Mesenteric fat pad (tissue), 1 donor: ENCODE measurements at places on chromosomes 16 and 17.
A peak's percentile ranks its signal among the peaks of the same experiment; 100 is the strongest.

DNA sequence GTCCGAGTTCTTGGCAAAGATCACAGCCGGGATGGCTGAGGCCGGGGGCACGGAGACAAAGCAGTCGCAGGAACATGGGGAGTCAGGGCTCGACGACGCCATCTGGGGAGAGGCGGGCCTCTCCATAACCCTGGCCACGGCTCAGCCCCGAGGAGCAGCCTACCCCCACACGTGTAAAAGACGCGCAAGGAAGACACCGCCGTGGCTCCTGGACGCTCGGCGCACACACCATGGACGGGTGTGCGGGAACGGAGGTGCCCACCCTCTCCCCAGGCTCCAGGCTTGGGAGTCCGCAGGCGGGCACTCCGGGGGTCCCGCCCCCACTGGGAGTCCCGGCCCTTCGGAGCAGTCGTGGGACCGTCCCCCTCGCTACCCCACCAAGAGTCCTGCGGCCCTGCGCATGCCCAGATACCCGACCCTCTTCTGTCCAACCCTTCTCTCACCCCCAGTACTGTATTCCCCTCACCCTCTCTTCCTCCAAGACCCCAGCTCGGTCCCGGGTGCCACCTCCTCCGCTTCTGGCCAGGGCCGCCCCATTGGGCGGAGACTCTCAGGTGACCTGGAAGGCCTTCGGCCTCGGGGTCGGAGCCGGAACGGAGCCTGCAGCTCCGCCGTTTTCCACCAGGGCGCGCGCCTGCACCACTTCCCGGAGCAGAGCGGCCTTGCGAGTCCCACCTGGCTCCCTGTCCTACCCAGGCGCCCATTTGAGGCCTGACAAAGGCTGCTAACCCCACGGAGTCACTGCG lies at the start of gene SCRN2:
Gene SCRN2 (minus strand): TSS at position 532 of the 746 bp plus-strand sequence. CDS start 430 bp downstream, at position 102.
- DNase-seq, result peak; percentile 97

DNA sequence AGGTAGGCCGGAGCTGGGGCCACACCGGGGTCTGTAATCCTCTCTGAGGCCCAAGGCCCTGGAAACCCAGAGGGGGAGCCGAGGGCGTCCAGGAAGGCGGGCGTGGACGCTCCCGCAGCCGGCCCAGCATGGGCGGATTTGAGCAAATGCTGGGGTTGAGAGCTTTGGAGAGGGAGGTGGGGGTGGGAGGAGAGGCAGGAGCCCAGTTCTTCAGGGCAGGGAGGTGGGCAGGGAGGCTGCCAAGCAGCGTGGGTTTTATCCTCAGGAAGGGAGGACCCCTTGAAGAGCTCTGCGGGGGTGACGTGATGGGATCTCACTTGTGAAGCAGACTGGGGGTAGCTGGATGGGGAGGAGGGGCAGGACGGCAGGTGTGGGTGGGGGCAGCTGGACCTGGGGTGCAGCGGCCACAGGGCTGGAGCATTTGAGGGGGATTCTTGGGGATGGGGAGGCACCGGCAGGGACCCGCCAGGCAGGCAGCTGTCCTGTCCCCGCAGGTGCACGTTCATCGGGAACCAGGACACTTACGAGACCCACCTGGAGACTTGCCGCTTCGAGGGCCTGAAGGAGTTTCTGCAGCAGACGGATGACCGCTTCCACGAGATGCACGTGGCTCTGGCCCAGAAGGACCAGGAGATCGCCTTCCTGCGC lies 17.2 kb downstream of the TRAF7 start:
- no peak for DNase-seq

DNA sequence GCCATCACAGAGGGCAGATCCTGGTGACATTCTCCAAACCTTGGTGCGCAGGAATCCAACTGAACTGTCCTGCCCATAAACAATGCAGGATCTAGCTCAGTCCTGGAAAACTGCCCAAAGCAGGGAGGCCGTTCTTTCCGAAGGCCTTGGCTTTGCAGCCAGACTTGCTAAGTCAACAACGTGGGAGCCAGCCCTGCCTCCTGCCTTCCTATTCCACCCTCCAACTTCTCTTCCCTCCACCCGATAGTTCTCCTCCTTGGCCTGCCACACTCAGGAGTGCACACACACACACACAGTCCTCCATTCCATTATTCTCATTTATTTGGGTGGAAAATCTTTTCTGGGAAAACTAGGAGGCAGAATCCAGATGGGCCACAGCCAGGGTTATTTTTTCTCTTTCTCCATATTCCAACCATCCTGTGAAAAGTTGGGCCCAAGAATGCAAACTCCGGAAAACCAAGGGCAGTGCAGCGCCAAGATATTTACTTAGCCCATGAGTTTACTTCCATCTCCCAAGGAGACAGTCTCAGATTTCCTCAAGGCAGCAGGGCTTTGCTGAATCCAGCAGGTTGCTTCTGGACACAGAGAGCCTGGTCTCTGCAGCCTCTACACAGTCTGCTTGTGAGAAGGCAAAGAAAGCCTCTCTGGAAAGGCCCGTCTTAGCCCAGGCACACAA lies 15.8 kb downstream of the COPRS start:
- DNase-seq, result no peak

GRCh38 chr17:28227316-28228108 lies 91.5 kb upstream of the TMEM97 start:
- DNase-seq, result no peak

DNA sequence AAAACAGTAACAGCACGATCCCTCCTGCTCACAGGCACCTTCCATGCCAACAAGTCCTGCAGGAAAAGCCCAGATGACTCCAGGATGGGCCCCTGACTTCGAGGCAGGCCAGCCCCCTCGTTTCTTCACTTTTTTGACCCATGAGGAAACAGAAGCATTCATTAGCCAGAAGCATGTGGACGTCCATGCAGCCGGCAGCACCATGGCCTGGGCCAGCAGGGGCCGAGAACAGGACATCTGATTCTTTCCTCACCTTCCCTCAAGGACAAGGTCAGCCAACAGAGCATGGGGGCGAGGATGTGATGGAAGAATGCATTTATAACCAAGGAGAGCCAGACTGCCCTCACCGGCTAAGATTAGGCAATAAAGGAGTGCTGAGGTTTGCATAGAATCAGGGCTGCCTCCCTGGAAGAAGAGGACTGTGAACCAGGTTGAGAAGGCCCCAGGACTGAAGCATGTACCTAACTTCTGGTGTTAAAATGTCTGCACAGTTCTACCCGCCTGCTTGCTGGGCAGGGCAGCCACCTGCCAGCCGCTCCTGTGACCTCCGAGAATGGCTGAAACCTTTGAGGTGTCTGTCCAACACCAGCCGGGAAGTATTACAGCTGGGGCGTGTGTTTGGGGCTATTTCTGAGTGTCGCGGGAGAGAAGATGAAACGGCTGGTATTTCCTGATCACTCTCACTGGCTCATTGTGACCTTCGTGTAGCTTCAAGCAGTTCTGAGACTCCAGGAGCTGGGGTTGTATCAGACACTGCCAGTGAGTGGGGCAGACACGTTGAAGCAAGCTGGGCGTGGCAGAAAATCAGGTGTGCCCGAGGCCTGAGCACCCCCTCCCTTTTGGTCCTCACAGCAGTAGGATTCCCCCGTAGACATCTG lies 94.0 kb upstream of the TNRC6C start:
- no peak for DNase-seq

DNA sequence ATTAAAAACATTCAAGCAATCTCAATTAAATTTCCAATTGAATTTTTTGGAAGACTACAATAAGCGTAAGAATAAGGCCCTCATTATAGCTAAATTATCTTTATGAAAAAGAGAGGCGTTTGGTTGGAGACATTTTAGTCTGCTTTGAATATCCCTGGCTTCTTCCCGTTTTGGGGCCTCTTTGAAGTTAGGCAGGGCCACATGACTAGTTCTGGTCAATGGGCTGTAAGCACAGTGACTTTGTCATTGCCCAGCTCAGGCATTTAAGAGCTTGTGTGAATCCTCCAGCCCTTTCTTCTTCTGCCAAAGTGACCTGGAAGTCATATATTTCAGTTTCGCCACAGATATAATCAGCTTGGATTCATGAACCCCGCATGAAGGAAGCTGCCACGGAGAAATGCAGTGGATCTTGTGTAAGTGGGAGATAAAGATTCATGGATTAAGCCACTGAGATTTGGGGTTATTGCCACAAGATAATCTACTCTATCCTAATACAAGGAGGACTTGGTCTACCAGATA lies 21.7 kb upstream of the UBTF start:
- no peak for DNase-seq

GRCh38 chr17:57553991-57554825 lies 190.9 kb downstream of the CCDC182 start:
- DNase-seq, result no peak

DNA sequence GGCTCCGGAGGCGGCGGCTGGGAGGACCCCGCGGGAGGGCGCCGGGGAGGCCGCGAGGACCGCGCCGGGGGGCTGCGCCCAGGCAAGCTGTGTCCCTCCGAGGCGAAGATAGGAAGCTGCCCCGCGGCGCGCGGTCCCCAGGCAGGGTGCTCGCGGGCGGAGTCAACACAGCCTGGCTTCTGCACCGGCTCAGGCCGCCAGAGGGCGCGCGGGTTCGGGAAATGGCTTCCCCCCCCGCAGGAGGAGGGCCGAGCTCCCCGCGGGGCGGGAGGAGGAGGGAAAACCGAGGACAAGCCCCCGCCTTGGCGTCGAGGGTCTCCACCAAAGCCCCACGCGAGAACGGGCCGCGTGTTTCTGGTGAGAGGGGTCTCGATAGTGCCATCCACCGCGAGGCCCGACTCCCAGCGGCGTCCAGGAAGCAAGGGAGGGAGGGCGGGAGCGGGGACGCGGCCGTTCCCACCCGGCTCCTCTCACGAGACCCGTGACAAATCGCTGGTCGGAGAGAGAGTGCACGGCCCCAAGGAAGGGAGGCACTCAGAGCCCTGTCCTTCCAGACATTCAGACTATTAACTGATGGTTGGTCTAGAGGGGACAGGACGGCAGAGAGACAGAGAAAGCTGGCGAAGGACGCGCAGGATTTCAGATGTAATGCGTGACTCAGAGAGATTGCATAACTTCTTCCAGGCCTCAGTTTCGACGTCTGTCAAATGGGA lies 64.4 kb upstream of the DNAJA2 start:
- DNase-seq, result peak; percentile 97

- no peak for DNase-seq
These were observed 133.1 kb downstream of the ANKRD11 start for GRCh38 chr16:89357055-89357816.

DNA sequence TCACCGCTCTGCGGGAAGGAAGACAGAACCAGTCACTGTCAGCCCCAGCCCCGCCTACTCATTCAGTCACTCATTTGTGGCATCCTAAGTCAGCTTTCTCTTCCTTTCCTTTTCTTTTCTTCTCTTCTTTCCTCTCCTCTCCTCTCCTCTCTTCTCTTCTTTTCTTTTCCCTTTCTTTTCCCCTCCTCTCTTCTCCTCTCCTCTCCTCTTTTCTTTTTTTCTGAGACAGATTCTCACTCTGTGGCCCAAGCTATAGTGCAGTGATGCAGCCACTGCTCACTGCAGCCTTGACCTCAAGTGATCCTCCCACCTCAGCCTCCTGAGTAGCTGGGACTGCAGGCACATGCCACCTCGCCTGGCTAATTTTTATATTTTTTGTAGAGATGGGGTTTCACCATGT lies 10.6 kb upstream of the KLHL36 start:
- no peak for DNase-seq

DNA sequence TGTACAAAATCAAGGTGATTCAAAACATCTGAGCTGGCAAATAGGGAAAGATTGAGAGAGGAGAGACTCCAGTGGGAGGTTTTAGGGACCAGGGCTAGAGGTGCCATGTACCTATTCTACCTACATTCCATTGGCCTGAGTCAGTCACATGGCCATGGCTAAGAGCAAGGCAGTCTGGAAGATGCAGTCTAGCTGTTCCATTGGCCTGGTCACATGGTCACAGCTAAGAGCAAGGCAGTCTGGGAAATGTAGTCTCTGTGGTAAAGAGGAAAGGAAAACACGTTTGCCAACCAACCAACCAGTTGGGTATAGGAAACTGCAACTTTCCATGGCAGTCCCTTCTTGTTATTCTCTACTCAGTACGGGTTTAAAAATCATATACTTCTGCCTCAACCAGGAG lies 369.1 kb downstream of the XYLT1 start:
- DNase-seq, result no peak

- DNase-seq, result no peak
These were observed 8.8 kb upstream of the ABCA8 start for GRCh38 chr17:68963958-68964357.

DNA sequence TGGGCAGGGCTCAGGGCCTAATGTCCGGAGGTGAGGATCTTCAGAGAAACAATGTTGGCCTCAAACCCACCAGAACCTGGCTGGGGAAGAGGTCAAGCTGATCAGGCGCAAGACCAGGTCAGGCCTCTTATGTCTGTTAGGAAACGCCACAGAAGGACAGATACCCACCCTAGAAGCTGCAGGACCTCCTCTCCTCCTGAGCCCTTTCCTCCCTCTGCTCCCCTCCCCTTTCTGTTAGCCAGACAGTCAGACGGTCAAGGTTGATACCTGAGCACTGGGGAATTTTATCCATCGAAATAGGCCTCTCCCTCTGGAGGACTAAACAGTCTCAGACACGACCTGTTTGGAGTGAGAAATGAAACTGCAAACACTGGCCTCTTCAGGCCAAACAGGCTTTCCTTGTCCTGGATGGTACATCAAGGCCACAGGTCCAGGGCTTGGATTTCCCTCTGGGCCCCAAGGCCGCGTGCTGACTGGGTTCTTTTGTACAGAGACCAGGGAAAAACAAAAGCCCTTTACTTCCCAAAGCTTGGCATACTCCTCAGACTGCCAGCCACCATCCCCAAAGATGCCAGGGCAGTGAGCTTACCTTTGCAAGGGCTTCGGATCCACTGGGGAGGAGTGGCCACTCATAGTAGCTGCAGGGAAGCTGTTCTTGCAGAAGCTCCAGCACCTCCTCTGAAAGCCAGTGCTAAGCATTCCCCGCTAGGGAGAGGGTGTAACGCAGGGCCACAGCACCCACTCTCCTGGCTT lies 135.8 kb downstream of the CCDC182 start:
- DNase-seq, result no peak

DNA sequence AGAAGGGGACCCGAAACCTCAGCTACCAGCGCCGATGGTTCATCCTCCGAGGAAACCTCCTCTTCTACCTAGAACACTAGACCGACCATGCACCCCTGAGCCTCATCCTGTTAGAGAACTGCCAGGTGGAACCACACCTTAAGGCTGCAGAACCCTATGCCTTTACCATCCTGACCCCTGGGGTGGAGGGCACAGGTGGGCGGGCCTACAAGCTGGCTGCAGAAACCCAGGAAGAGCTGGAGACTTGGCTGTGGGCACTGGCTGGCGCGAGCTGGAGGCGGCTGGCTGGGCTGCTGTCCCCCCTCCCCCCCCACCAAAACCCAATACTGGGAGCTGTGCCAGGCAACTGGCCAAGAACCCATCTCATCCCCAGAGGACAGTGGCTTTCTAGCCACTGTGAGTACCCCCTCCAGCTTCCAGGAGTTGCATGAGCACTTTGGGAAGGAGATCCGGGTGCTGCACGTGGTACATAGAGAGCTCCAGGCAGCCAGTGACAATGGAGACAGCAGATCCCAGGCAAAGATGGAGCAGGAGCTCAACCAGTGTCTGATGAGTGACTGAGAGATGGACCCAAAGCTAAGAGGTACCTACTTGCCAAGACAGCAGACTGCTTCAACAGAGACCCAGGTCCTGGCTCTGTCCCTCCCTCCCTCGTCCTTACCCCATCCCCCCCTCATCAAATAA lies 1.4 kb upstream of the CD2BP2 start:
- DNase-seq, result no peak

DNA sequence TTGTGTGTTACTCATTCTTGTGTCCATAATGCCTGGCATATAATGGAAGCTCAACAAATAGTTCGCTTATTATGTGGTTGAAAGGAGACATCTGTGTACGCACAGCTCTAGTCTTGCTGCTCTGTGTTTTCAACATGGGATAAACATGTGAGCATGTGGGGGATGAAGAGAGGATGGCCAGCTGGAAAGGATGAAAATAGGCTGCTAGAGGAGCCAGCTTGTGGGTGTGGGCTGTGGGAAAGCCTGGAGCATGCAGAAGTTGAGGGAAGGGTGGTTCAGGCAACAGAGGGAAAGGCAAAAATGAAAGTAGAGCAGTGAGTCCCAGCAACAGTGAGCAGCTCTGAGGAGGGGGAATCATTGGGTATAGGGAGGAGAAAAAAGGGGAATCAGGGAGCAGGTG lies 324.6 kb upstream of the CDH11 start:
- DNase-seq, result no peak
